BJ (cell line): ENCODE measurements at places on chromosomes 6 and 20. TPM values are rescaled to one million over a fixed set of nuclear protein-coding genes. Genes with fewer than 3 reads are reported as not detected.

DNA sequence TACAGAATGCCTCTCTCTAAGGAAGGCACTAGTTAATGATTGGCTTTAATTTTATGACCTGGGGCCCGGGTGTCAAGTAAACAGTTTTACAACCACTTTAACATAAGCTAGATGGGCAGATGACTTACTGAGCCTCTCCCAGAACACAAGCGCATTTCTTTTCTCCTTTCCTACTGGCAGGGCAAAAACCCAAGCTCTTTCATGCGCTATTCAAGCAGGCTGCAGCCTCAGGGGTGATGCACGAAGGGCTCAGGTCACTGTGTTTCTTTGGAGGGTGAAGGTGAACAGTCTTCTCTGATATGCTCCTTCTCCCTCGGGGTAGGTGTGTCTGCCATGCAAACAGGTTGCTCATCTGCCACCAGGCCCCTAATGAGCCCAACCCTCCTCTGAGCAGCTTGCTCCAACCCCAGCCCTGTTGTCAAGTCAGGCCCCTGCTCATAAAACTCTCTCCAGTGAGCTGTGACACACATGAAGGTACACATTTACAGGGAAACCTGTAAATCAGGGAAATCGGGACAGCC, 73.5 kb upstream of the CDH4 start:
- no peak for DNase-seq

DNA sequence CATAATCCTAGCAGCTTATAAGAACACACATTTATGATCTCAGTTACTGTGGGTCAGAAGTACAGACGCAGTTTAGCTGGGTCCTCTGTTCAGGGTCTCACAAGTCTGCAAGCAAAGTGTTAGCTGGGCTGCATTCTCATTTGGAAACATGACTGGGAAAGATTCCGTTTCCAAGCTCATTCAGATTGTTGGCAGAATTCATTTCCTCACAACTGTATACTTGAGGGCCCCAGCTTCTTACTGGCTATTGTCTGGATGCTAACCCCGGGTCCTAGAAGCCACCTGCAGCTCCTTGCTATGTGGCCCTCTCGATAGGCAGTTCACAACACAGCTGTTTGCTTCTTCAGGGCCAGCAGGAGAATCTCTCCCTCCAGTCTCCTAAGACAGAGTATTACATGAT, 13.1 kb downstream of the TCP11 start:
- no peak for DNase-seq

DNA sequence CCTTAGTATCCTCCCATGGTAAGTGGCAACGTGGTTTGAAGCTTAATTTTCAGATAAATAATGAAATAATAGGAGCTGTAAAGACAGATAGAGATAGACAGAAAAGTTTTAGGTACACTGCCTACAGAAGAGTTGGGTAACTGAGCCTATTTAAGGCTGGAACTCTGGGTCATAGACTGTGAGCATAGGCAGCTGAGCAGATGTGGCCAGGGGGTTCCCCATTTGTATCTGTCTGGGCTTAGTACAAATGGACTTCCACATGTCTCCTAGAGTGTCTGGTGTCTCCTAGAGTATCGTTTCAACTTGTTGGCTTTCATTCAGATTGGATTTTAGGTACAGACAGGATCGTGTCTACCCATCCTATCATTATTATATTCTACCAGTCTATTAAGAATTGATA, 649.8 kb downstream of the DHX35 start:
- no peak for DNase-seq

GRCh38 chr6:3504938-3505805, 48.3 kb upstream of the SLC22A23 start:
- no peak for DNase-seq

DNA sequence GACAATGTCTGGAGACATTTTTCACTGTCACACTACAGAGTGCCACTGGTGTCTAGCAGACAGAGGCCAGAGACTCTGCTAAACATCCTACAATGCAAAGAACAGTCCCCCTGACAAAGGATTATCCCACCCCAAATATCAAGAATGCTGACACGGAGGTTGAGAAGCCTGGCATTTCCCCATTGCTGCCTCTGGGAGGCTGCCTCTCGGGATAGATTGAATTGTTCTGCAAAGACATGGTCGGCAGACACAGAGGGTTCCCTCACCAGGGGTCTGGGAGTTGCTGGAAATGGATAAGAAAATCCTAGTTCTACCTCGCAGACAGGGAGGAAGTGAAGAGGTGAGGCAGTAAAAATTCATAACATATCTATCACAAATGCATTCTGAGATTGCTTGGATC, 166.4 kb upstream of the AGPAT4 start:
- no peak for DNase-seq

GRCh38 chr6:48628316-48628715, 517.3 kb upstream of the PTCHD4 start:
- peak; percentile 39 for DNase-seq

DNA sequence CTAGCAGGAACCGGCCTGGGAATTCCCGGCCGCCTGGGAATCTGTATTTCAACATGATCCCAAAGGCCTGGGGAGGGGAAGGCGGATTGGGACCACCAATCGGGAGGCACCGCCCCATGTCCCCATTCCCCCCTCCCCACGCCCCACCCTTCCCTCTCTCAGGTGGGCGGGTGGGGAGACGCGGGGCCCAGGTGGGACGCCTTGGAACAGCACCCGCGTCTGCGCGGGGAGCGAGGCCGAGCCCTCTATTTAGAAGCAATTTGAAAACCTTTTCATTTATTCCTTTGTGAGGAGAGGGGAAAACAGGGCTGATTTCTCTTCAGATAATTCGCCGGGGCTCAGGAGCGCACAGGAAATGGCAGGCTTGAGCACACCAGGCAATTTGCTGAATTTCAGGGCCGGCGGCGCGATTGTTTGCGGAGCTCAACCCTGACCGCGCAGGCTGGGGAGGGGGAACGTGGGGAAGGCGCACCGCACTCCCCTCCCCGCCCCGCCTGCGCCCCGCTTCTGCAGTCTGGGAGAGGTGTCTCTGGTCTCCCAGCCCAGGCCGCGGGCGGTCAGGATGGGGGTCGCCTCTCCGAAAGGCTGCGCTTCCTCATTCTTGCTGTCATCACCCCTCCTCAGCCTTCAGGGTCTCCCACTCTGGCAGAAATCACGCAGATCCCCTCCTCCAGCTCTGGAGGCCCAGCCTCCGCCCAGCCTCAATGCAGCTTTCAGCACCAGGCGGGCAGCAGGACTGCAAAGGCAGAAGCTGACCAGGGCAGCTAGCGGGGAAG, 170.0 kb downstream of the GRM4 start:
- DNase-seq: no peak

- no peak for DNase-seq
Measured at GRCh38 chr20:64242003-64242796, 13.3 kb upstream of the PCMTD2 start.

DNA sequence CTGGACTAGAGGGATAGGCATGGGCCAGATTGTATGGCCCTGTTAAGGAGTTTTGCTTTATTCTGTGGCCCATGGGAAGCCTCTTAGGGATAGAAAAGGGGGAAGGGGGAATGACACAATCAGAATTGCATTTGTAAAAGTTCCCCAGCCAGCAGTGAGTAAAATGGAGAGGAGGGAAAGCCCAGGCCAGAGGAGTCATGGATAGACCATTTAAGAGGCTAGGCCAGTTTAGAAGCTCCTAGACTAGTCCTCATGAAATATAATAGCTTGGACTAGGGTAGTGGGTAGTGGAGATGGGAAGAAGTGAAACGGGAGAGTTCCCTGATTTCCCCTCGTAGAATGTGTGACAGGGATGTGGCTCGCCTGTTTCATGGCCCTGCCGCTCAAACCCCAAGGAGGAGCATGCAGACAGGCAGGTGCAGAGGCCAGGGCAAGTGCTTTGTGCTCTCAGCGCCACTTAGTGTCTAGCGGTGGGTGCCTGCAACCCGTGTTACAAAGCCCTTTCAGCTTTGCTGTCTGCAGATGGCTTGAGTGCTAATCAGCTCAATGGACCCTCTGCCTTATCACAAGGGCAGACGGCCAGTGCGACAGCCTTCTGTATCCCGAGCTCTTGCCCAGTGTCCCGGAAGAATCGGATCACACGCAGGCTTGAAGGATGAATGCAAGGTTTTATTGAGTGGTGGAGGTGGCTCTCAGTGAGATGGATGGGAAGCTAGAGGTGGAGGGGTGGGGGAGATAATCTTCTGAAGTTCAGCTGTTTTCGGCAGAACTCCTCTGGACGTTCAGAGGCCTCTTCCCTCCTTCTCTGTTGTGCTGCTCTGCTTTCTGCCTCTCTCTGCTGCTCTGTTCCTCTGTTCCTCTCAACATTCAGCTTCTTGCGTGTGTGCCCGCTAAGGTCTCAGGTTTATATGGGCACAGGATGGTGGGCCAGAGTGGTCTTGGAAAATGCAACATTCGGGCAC, 141.1 kb downstream of the CEP57L1 start:
- no peak for DNase-seq

DNA sequence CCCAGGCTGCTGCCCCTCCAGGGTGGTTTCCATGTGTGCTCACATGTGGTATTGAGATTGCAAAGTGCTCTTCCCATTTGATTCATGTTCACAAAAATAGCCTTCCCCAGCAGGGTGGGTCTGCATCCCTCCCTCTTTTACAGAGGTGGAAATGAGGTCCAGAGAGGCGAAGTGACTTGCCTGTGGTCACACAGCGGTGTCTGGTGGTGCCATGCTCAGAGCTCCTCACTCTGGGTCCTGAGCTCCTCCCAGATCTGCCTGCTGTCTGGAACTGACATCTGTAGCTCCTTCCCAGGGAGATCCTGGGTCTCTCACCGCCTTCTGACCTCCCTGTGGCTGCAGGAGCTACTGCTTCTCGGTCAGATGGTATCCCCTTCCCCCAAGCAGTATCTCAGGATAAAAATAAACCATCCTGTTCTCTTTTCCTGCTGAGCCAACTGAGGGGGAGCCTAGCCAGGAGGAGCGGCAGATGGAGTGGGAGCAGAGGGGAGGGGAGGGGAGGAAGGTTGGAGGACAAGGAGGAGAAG, 11.9 kb downstream of the CD40 start:
- no peak for DNase-seq

Gene TSHZ2
- polyA plus RNA-seq: not detected in 2 replicates

Gene DEFB128
- not detected in 2 replicates for polyA plus RNA-seq

Gene PCK1
- not detected in 2 replicates for polyA plus RNA-seq

Gene SEL1L2
- 0.38 and 0.86 TPM in 2 replicates for polyA plus RNA-seq

Gene TBXT
- polyA plus RNA-seq: not detected in 2 replicates

Gene PLG
- not detected in 2 replicates for polyA plus RNA-seq

Gene DDX27
- 26.3 and 31.9 TPM in 2 replicates for polyA plus RNA-seq

Gene LTB
- polyA plus RNA-seq: not detected in 2 replicates
